ENCODE measurements at places on chromosomes 12 and 14.
A peak's percentile ranks its signal among the peaks of the same experiment; 100 is the strongest.

- H3K36me3 ChIP-seq: no peaks in the 10 kb centered on the region
- H3K4me1 ChIP-seq: no peaks in the 10 kb centered on the region
- no peaks in the 10 kb centered on the region for H3K27me3 ChIP-seq
- DNase-seq: no peak
- no peak overlapping the region for H3K4me3 ChIP-seq
These were observed 295.7 kb upstream of the PRKD1 start for GRCh38 chr14:30223385-30223785.

- H3K27ac ChIP-seq: no peak overlapping the region
- DNase-seq: no peak
- no peaks in the 10 kb centered on the region for H3K27me3 ChIP-seq
- peaks cover 65% of the 10 kb centered on the region for H3K36me3 ChIP-seq
- peaks cover 12% of the 10 kb centered on the region for H3K4me1 ChIP-seq
- H3K4me3 ChIP-seq: no peak overlapping the region
These were observed 10.0 kb upstream of the TNS2 start for GRCh38 chr12:53039851-53040250.

- H3K36me3 ChIP-seq: no peaks in the 10 kb centered on the region
- H3K27me3 ChIP-seq: peaks cover 9% of the 10 kb centered on the region
- peaks cover 14% of the 10 kb centered on the region for H3K4me1 ChIP-seq
- H3K27ac ChIP-seq: no peak overlapping the region
- no peak for DNase-seq
These were observed 5.2 kb upstream of the RIMKLB start for GRCh38 chr12:8692573-8692972.

DNA sequence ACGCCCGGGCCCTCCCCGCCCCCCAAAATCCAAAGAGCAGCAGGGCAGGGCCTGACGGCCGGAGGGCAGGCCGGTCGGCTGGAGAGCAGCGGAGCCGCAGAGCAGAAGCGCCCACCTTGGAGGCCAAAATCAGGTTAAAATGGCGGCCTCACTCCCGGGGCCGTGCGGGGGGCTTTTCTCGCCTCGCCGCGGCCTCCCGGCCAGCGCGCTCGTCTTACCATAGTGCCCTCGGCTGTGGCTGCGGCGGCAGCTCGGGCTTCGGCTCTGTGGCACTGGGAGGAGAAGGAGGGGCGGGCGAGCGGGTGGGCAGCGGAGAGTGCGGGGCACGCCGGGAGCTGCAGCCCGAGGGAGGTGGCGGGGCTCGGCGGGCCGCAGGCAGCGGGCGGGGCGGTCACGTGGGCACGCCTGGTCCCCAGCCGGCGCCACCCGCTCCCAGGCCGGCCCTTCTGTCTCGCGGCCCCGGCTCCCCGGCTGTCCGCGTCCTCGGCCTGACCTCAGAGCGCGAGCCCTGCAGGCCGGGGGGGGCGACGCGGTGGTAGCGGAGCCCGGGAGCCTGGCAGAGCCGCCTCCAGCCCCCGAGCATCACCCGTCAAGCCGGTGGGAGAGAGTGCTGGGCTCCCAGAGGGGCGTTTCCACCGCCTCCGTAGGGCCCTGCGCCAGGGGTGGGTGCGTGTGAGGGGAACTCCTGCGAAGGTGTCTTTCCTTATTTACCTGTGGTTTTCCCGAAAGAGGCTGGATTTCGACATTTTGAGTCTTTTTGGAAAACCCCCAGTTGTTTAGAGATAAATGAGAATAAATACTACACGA is at the start of gene CFL2:
Gene CFL2, minus strand, starts transcription at position 274 of the 807 bp plus-strand sequence. Its CDS starts 53 bp downstream, at position 221.
- peaks cover 3% of the 10 kb centered on the region for H3K27me3 ChIP-seq
- peak within 1 kb of the TSS; percentile 90 for H3K27ac ChIP-seq
- DNase-seq: peak; percentile 71
- H3K36me3 ChIP-seq: peaks cover 11% of the 10 kb centered on the region
- H3K4me1 ChIP-seq: peaks cover 25% of the 10 kb centered on the region

GRCh38 chr12:121089813-121090430 is 42.8 kb upstream of the P2RX7 start:
- no peak overlapping the region for H3K27ac ChIP-seq
- peaks cover 30% of the 10 kb centered on the region for H3K4me1 ChIP-seq
- no peak for DNase-seq
- peaks cover 6% of the 10 kb centered on the region for H3K27me3 ChIP-seq
- no peaks in the 10 kb centered on the region for H3K36me3 ChIP-seq

GRCh38 chr12:108484845-108485244 is 30.2 kb upstream of the FICD start:
- H3K4me3 ChIP-seq: no peak overlapping the region
- H3K36me3 ChIP-seq: no peaks in the 10 kb centered on the region
- H3K27ac ChIP-seq: no peak overlapping the region
- H3K4me1 ChIP-seq: no peaks in the 10 kb centered on the region
- no peak for DNase-seq
- H3K27me3 ChIP-seq: peaks cover 30% of the 10 kb centered on the region

- H3K27ac ChIP-seq: no peak overlapping the region
- H3K36me3 ChIP-seq: no peaks in the 10 kb centered on the region
- H3K4me1 ChIP-seq: no peaks in the 10 kb centered on the region
- DNase-seq: no peak
These were observed 308.7 kb upstream of the ATP2B1 start for GRCh38 chr12:90017316-90017715.

GRCh38 chr12:65444996-65445395 is 166.5 kb downstream of the MSRB3 start:
- no peak overlapping the region for H3K4me3 ChIP-seq
- no peaks in the 10 kb centered on the region for H3K4me1 ChIP-seq
- no peak overlapping the region for H3K27ac ChIP-seq

DNA sequence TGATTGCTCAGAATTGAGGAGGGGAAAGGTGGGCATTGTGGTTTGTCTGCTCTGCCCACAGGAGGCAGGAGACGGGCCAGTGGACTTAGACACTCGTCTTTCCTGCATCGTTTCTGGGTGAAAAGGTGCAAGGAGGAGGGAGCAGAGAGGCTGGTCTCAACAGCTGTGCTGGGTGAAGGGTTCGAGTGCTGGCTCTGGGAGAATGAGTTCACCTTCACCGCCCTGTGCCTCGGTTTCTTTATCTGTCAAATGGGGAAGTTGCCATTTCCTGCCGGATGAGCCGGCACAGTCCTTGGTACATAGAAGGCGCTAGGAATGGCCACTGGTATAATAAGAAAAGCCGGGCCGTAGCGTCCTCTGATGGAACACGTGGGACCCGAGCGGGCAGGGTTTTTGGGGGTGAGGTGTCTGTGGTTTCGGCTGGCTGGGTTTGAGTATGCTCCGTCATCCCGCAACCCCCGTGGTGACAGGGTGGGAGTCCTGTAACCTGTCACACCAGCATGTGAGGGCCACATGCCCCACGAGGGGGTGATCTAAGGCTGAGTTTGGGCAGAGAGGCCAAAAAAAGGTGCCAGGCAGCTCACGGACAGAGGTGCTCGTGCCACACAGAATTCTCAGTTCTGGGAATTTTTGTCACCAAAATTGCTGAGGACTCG is 7.3 kb downstream of the BCL7A start:
- peaks cover 2% of the 10 kb centered on the region for H3K27me3 ChIP-seq
- DNase-seq: peak; percentile 50
- no peak overlapping the region for H3K4me3 ChIP-seq
- peak overlapping the region; percentile 44 for H3K27ac ChIP-seq
- peaks cover 22% of the 10 kb centered on the region for H3K4me1 ChIP-seq

GRCh38 chr14:27253966-27254365 is 656.1 kb upstream of the NOVA1 start:
- H3K4me3 ChIP-seq: no peak overlapping the region
- H3K4me1 ChIP-seq: no peaks in the 10 kb centered on the region
- H3K36me3 ChIP-seq: no peaks in the 10 kb centered on the region
- no peak for DNase-seq

DNA sequence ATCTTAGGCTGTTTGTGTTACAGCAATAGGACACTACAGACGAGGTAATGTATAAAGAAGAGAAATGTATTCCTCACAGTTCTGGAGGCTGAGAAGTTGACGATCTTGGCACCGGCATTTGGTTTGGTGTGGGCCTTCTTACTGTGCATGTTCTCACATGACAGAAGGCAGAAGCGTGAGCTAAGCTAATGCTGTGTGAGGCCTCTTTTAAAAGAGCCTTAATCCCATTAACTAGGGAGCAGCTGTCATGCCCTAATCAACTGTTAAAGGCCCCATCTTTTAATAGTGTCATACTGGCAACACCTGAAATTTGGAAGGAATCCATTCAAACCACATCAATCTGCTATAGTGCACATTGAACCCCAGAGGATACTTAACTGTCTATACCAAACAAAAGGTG is 992.9 kb downstream of the GALC start:
- no peaks in the 10 kb centered on the region for H3K27me3 ChIP-seq
- H3K36me3 ChIP-seq: no peaks in the 10 kb centered on the region
- H3K4me3 ChIP-seq: no peak overlapping the region
- no peaks in the 10 kb centered on the region for H3K4me1 ChIP-seq
- no peak for DNase-seq

- no peak overlapping the region for H3K4me3 ChIP-seq
- DNase-seq: no peak
- H3K4me1 ChIP-seq: no peaks in the 10 kb centered on the region
These were observed 144.1 kb downstream of the SUDS3 start for GRCh38 chr12:118520214-118521035.

DNA sequence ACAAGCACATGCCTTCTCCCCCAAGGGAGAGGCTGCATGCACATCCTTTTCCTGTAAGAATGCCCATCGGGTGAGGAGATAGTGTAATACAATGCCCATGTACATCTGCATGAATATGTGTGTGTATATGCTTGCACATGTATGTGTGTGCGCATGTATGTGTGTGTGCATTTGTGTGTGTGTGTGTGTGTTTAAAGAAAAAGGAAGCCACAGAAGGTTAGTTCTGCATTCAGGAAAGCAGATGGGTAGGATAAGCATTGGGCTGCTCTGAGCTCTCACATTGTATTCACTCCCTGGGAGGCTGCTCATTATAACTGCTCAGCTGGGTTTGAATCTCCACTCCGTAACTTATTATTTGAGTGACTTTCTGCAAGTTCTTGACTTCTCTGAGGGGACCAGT is 74.3 kb downstream of the GALNT8 start:
- peaks cover 16% of the 10 kb centered on the region for H3K27me3 ChIP-seq
- no peak overlapping the region for H3K27ac ChIP-seq
- H3K4me3 ChIP-seq: no peak overlapping the region
- no peak for DNase-seq

GRCh38 chr12:96989916-96990315 is 82.9 kb downstream of the NEDD1 start:
- H3K36me3 ChIP-seq: no peaks in the 10 kb centered on the region
- H3K27me3 ChIP-seq: peaks cover 40% of the 10 kb centered on the region
- peaks cover 4% of the 10 kb centered on the region for H3K4me1 ChIP-seq
- no peak overlapping the region for H3K4me3 ChIP-seq
